ENCODE measurements at places on chromosomes 11 and 22.

DNA sequence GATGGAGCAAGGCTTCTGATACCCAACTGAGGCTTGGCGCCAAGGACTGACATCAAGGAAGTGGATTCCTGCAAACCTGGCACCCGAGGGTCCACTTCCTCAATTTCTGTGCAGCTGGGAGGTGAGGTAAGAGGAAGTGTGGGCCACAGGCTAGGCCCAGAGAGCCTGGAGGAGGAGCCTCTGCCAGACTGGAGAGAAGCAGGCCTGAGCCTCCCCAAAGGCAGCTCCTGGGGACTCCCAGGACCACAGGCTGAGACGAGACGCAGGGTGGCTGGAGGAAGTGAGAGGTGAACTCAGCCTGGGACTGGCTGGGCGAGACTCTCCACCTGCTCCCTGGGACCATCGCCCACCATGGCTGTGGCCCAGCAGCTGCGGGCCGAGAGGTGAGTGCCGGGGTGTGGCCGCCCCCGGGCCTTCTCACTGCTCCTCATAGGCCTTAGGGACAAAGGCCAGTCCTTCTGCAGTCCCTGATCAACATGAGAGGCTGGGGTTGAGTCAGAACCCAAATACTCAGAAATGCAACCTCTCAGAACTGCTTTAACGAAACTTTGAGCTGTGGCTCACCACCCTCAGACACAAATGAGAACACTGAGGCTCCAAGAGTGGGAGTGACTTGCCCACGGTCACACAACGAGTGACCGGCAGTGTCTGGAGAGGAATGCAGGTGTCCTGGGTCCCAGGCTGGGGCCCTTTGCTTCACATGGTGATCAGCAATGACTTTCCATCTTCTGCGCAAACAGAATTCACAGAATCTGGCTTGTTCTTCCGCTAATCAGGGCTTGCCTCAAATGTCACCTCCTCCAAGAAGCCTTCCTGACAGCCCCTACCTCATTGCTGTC, at the start of gene NCF4:
Gene NCF4, plus strand, starts transcription at position 186 of the 839 bp plus-strand sequence. Its CDS starts 166 bp downstream, at position 352.
- DNase-seq, result no peak

DNA sequence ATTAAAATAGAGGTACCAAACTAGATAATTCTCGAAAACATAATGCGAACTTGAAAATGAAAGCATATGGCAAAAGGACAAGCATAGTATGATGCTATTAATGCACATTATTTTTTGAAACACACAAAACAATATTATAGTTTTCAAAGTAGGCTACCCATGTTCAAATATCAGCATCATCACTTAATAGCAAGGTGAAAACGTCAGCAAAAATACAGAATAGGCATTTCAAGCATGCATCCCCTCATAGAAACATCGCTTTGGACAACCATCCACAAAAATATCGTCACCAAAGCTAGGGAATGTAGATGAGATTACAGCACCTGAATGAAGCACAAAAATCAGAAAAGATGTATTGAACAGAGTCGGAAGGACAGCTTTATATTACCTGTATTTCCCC, 814.5 kb upstream of the LRRC4C start:
- DNase-seq, result no peak

GRCh38 chr11:11046781-11047180, 188.9 kb upstream of the ZBED5 start:
- DNase-seq, result no peak

DNA sequence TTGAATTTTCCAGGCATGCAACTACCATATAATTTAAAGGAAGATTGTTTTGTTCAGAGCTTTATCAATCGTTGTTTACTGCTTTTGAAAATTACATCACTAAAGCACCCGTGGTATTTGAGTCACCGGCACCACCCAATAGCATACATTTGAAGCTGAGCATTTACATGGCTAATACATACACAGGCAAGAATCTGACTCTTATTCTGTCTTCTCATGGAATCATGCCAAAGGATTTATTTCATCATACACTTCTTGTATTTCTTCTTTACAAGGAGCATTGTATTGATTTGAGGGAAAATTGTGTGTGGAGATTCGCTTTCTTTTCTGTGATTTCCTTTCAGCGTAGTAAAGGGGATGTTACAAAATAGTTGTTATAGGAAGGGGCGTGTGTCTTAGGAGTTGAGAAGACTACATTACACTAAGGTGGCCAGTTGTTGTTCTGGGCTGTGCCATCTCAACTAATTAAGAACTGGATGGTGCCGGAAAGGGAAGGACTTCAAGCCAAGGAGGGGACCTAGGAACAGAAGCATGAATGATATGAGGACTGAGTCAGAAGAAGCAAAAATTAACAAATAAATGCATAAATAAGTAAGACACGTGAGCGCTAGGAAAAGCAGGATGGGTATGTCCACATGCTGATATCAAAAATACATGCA, 12.9 kb upstream of the CD3E start:
- no peak for DNase-seq

DNA sequence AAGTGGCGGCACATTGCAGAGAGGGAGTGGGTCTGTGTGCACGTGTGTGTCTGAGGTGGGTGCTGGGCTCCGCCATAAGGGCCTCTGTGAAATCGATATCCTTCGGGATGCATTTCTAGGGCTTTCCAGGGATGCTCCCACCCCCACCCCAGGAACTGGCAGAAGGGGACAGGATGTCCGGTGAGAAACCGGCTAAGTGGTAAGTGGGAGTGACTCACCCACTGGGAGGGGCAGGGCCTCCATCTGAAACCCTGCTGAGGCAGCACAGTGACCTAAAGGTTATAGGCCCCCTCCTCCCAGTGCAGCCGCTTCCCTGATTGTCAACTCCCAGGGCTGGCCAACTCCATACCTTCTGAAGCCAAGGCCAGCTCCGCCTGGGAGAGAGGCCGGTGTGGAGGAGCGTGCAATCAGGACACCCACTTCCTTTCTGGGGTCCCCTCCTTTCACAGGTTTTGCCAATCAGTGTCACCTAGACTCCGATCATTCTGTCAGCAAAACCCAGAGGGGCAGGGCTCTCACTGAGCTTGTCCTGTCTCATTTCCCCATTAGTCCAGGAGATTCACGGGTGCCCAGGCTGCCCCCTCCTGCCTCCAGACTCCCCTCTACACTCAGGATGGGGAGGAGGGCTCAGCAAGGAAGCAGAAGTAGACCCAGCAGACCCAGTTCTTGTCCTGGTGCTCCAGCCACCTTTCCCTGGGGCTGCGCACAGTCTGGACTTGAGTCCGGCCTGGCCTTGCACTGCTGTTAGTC, 44.5 kb downstream of the NECTIN1 start:
- DNase-seq, result no peak

DNA sequence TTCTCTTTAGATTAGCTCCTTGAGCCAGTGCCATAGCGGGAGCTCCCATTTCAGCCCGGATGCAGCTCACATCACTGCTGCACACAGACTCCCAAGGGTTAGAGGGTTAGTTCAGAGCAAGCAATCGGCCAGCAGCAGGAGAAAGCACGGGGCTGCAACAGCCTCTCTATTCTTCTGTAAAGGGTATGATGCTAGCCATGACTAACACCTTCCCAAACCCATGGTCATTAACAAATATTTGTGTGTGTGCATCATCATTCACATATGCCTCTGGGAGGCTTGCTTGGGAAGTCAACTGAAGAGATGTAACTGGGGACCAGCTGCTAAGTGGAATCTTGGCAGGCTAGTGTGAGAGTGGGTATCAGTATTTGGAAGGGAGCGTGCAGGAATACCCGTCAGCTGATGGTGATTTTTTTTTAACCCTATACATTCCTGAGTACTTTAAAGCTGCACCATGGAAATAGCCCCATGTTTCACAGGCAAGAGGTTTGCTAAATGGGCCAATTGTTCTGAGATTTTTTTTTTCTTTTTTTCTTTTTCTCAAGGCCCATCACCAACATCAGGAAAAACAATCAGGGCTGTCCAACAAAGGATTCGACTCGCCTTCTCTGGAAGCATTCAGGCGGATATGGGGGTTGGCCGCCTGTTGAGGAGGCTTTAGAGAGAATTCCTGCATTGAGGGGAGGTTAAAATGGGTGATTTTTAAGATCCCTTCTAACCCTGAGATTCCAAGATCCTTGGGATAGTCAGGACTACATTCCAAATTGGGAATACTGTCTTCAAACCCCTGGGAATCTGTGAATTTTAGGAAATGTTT, 33.2 kb upstream of the CCDC89 start:
- DNase-seq, result peak; percentile 96

GRCh38 chr22:47698906-47699305, 936.5 kb downstream of the TBC1D22A start:
- DNase-seq, result no peak

DNA sequence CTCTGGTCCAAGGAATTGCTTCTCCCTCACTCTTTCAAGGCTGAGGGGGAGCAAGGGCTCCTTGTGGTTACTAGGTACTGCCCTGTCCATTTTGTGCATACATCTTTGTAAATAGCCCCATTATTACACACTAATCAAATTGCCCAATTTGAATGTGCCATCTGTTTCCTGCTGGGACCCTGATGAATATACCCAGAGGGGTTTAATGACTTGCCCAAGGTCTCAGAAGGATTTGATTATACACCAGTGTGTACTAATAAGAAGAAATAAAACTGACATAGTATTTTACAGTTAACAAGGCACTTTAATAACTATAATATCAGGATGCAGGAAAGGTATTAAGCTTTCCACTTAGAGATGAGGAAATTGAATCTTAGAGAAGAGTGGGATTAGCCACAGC, 64.6 kb upstream of the PTPRJ start:
- DNase-seq, result no peak

DNA sequence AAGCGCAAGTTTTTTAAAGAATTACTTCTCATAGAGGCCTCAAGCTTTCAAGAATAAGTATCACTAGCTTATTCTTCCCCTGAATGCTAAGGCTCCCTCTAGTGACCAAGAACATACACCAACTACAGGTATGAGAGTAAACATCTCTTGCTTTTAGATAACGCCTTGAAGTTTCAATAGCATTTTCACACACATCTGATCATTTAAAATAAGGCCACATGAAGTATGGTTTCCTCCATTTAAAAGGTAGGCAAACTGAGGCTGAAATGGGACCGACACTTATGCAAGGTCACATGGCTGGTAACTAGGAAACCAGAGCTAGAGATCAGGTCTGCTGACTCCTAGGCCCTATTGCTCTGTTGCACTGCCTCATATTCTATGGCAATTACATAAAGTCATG, 66.5 kb downstream of the CCDC34 start:
- DNase-seq, result peak; percentile 31

GRCh38 chr11:117037975-117038350, 60.3 kb downstream of the SIK3 start:
- no peak for DNase-seq

- DNase-seq, result no peak
Measured at GRCh38 chr11:98630736-98631135, 390.0 kb upstream of the CNTN5 start.

DNA sequence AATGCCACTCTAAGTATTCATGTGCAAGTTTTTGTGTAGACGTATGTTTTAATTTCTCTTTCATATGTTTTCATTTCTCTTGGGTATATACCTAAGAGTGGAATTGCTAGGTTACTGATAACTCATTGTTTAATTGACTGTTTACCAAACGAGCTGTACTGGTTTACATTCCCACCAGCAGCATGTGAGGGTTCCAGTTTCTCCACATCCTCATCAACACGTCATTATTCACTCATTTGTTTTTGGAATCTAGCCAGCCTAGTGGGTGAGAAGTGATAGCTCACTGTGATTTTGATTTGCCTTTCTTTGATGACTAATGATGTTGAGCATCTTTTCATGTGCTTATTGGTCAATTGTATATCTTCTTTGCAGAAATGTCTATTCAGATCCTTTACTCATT, 4.0 kb downstream of the ANKRD13D start:
- no peak for DNase-seq

DNA sequence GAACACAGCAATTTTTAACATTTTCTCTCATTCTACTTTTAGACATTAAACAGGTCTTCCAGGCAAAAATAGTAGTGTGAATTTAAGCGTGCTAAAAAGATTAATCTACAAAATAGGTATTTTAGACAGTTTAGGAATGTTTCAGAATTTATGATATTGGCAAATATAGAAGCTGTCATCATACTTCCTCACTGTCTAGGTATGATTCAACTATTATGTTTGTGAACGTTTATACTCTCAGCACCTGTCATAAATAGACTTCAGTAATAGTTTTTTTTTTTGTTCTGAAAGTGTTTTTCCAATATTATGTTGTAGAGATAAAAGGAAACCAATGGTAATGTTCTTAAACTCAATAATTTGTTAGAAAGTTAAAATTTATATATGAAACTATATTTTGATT, 103.0 kb downstream of the ARHGAP42 start:
- no peak for DNase-seq

DNA sequence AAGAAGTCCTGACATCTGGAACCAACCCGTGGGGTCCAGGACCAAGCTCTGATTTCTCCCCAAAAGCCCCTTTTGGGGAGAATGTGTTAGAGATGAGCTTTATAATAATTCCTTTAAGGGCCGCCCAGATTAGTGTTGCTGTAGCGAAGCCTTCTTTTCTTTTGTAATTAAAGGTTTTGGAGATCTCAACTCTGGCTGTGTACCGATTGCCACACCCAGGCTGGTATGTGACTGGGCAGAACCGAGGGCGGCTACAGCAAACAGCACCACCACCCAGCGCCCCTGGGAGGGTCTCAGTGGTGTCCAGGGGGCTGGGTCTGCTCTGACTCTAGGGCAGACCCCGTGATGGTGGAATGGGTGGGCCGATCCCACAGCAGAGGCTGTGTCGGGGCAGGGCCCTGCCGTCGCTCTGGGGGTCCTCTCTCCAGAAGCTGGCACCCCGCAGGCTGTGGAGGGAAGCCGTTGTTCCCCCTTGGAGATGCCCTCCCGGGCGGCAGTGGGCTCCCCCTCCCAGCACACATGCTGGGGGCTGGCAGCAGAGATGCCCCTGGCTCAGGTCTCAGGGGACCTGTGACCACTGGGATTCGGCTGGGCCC, 31.0 kb downstream of the TPCN2 start:
- DNase-seq, result no peak

GRCh38 chr11:122563761-122564160, 91.8 kb upstream of the UBASH3B start:
- no peak for DNase-seq

DNA sequence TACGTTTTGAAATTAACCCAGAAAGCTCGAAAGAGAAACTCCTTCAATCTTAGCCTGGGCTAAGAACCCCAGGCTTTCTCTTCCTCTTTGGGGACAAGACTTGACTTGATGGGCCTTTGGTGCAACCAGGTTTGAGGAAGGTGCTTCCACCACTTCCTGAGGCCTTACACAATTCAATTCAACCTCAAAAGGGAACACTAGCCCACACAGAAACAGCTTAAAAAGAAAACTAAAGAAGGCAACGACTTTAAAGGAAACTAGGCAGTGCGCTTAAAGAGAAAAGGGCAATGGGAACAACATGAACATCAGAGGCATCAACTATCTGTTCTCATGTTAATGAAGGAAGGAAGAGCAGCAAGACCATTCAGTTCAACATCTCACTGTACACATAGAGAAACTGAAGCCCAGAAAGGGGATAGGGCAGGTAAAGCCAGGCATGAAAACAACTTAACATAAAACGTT, 24.8 kb downstream of the PAK1 start:
- DNase-seq, result no peak
